ENCODE measurements at places on chromosomes 5 and 9. TPM values are rescaled to one million over a fixed set of nuclear protein-coding genes. Genes with fewer than 3 reads are reported as not detected.

The SPATA31C1 gene
- not detected for total RNA-seq

The PANK3 gene
- 56.4 TPM for total RNA-seq

The PCDHA4 gene
- not detected for total RNA-seq

The SPEF2 gene
- total RNA-seq = 7.8 TPM

The IL7R gene
- 332 TPM for total RNA-seq

The FBXL7 gene
- not detected for total RNA-seq
